NCI-H526 treated with DMSO at 0.1 percent for 48 hours (cell line): ENCODE measurements at places on chromosomes 5 and 9.

DNA sequence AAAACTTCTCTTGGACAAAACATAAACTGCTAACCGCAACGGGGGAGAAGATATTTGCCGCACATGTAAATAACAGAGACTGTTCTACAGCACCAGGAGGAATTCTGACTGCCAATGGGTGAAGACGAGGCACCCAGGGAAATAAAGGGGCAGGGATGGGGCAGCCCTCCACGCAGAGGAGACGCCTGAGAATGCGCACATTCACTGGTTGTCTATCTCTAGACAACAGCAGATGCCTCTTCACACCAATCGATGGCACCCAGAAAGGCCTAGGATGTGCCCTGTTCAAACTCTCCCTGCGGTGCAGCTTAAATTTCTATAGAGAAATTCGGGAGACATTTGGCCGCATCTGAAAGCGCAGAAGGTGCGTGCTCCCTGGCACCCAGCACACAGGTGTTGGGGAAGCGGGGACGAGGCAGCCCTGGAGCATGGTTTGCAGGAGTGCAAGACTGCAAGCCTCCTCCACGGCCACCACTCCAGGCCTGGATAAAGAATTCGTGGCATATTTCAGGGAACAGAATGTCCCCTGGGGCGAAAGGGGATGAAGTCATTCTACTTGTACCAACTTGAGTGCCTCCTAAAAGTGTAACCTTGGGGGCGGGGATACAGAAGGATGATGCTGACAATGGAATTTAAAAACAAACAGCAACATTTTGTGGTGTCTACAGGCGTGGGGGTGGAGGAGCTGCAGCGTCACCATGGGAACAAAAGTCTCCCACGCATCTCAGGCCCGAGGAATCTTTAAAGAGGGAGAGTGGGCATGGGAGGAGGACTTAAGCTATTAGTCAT is 6.3 kb upstream of the IRX2 start:
- no peak for DNase-seq

GRCh38 chr5:124468671-124469411 is 277.6 kb downstream of the ZNF608 start:
- no peak for DNase-seq

DNA sequence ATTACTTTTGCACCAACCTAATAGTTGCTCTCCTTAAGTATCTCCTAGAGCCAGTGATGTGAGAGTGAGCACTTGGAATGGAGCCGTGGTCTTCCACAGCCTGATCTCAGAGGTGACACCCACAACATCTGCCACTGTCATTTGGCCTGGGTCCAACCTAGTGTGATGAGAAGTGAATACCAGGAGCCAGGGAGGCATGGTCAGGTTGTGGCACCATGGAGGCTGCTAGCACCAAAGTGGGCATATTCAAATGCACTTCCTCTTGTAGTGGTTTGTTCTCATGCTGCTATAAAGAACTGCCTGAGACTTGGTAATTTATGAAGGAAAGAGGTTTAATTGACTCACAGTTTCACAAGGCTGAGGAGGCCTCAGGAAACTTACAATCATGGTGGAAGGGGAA is 22.6 kb upstream of the CEP72 start:
- no peak for DNase-seq

- DNase-seq: no peak
Measured at GRCh38 chr9:127384016-127384730, 12.8 kb upstream of the SLC2A8 start.

DNA sequence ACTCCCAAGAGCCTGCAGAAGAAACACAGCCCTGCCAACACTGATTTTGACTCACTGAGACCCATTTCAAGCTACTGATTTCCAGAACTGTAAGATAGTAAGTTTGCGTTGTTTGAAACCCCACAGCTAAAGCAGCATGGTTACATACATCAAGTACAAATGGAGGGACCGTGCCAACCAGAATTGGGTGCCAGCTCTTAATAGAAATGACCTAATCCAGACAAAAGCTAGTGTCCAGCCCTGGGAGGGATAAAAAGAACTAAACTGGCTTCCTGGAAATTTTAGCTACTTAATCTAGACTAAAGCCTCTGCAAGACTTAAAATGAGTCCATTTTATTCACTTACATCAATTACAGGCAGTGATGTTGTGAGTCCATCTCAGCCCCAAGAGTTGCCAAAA is 122.6 kb downstream of the ADAMTS12 start:
- DNase-seq: no peak

DNA sequence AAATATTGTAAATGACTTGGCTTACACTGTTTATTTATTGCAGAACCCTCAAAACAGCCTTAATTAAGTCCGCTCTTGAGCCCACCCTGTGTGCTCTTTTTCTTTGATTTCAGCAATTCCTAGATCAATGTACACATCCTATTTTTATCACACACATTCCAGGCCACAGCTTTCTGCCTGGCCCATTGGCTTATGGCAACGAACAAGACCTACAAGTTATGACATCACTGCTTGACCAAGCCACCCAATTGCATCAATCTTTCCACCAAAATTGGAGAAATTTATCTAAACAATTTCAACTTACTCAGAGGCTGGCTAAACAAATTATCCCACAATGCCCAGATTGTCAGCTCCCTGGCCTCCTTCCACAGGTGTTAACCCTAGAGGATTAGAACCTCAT is 158.4 kb downstream of the CPLANE1 start:
- DNase-seq: no peak

- DNase-seq: no peak
Measured at GRCh38 chr9:129709438-129710168, 43.2 kb downstream of the PTGES start.

DNA sequence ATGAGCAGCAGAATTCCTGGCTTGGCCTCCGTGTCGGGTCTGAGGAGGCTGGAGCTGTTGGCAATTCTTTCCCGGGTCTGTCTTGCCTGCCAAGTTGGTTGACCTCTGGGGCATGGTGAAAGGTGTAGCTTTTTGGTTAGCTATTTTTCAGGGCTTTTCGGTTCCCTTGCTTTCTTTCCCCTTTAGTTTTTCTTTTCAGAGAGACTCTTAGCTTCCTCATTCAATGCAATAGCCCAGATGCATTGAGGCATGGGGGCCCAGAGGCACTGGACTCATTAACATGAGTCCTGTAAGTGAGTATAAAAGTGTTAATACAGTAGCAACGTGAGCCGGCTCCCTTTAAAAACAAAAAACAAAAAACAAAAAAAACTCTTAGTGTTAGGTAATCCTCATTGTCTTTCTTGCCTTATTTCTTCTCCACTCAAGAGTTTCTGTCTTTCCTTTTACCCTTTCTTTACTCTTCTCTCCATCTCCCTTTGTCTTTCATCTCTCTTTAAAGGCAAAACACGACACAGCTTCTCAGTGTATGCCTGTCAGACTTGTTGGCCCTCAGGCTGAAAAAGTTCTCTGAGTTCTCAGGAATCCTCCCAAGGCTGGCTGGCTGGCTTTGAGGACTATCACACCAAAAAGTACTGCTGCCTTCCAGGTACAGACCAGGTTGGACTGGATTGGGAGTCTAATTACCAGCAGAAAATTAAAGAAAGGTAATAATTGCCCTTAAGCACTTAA is 289.9 kb upstream of the TUT7 start:
- DNase-seq: no peak

- peak; percentile 45 for DNase-seq
Measured at GRCh38 chr9:130042885-130043653, at the start of gene FNBP1. FNBP1 (minus strand) TSS chr9:130043189; CDS start chr9:130042975, 214 bp downstream.

DNA sequence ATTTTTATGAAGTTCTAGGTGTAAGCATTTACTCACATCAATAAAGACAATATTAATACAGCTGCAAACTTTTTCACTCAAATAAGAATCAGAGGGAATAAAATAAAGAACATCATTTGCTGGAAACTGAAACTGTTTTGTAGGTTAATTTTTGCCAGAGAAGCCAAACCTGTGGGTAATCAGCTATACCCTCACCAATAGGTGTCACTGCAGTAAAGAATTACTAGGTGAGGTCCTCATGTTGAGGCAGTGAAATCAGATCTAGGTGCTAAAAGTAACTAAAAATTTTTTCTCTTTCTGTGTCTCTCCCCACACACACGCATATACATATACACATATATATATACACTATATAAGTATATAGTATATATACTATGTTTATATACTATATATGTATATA is 1016.3 kb upstream of the SEMA6A start:
- DNase-seq: peak; percentile 2

GRCh38 chr5:178786859-178787499 is 56.5 kb upstream of the ZNF354A start:
- no peak for DNase-seq

DNA sequence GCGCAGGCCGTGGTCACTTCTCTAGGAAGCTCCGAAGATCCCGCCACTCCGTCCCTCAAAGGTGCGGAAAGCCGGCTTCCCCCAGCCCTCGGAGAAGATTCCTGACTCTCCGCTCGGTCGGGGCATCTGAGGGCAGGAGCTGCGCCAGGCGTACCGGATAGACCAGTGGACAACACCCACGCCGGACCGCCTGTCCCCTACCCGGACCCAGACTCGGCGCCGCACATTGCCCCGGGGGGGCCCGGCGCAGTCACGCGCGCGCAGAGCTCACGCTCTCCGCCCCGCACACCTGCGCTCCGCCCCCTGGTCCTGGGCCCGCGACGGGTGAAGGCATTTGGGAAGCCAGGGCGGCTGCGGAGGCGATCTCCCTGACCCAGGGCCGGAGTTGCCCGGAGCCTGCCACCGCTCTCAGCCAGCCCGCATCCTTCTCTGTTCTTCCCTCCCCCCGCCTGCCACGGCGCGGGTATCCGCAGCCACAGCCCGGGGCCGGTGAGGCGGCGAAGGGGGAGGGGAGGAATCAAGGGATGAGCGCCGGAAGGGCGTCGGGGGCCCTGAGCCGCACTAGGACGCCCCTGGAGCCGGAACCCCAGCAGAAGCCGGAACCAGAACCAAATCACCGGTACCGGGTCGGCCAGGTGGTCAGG is 448 bp downstream of the RELL2 start:
- DNase-seq: no peak

- DNase-seq: no peak
Measured at GRCh38 chr5:98108497-98108896, 665.0 kb upstream of the RGMB start.

GRCh38 chr5:129172580-129172979 is 78.0 kb downstream of the ISOC1 start:
- DNase-seq: peak; percentile 36

DNA sequence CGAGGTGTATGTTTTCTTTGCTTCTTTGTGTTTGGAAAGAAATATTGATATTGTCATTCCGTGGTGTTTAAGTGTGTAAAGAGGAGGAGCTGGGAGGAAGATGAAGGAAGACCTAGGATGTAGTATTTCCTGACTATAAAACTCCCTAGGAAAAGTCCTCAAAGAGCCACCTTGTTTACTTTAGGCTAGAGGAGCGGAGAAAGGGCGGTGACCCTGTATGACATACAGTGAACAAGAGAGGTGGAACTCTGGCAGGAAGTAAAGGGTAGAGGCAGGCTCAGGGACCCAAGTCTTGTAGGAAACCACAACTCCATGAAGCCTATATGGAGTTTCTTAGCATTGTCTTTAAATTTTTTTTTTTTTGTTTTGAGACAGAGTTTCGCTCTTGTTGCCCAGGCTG is 303.9 kb downstream of the DOCK8 start:
- DNase-seq: no peak

DNA sequence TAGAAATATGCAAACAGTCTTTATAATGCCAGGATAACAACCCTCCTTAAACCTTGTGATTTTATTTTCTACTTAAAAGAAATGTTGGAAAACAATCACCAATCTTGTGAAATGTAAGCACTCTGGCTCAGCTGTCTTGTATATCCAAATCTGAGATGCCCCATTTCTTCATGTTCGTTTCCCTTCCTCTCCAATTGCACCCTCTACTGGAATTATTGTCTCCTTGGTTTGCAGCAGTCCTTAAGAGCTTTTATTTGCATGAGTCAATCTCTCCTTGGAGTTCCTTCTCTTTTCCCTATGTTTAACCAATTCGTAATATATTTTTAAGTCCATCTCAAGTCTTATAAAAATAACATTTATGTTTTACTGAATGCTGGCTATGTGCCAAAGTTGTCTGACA is 362.0 kb upstream of the CDH10 start:
- peak; percentile 16 for DNase-seq

DNA sequence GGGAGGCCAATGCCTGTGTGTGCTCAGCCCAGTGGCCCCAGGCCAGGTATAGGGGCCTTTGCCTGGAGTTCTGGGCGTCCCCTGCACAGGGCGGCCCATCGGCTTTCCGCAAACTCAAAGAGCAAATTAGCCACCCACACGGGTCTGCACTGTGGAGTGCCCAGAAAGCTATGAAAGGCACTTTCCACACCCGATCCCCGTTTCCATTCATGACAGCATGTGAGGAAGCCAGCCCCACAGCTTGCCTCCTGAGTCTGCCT is 5.2 kb downstream of the DBH start:
- no peak for DNase-seq

DNA sequence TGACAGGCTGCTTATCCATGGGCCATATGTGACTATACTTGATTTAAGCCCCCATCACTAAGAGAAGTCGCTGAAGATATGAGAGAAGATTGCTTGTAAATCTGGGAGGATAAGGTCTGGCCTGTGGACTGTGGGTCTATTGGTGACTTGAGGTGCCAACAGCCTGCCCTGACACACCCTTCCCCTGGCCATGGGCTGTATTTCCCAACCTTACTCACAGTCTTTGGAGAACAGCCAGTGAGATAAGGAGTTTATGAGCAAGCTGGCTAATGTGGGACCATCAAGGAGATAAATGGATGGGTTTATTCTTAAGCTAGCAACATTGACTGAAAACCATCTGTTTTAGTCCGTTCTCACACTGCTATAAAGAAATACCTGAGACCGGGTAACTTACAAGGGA is 231.3 kb downstream of the ZSWIM6 start:
- DNase-seq: no peak
